ENCODE measurements at places on chromosomes 11 and 22. TPM values are rescaled to one million over a fixed set of nuclear protein-coding genes. Genes with fewer than 3 reads are reported as not detected.

The CDC42BPG gene
- 0.18 TPM for total RNA-seq

The NAV2 gene
- total RNA-seq: 0.35 TPM

The MGAT3 gene
- total RNA-seq: 0.40 TPM

The OVOL1 gene
- total RNA-seq: 0.05 TPM

The SCGB2A2 gene
- not detected for total RNA-seq

The PVALB gene
- total RNA-seq: not detected

The C22orf23 gene
- total RNA-seq: not detected

The SOX10 gene
- not detected for total RNA-seq

The CATSPER1 gene
- not detected for total RNA-seq

The NOX4 gene
- not detected for total RNA-seq

The RASL10A gene
- total RNA-seq: 0.79 TPM

The OR52E8 gene
- total RNA-seq: not detected

The PES1 gene
- total RNA-seq: 373 TPM
